Activated CD4-positive, alpha-beta T cell treated with anti-CD3 and anti-CD28 coated beads for 36 hours (primary cell): ENCODE measurements at places on chromosomes 7 and 10. TPM values are rescaled to one million over a fixed set of nuclear protein-coding genes. Genes with fewer than 3 reads are reported as not detected.

GRCh38 chr7:101333912-101334311 lies 12.3 kb upstream of the IFT22 start:
- no peak for DNase-seq
- no peaks in the 10 kb centered on the region for H3K4me1 ChIP-seq
- H3K27ac ChIP-seq: no peak overlapping the region
- H3K36me3 ChIP-seq: no peaks in the 10 kb centered on the region
- H3K27me3 ChIP-seq: peaks cover 8% of the 10 kb centered on the region
- no peak overlapping the region for H3K4me3 ChIP-seq

GRCh38 chr10:119421891-119422681 lies 120.4 kb downstream of the RGS10 start:
- H3K4me3 ChIP-seq: no peak overlapping the region
- H3K4me1 ChIP-seq: no peaks in the 10 kb centered on the region
- DNase-seq: no peak
- H3K27ac ChIP-seq: no peak overlapping the region
- peaks cover 5% of the 10 kb centered on the region for H3K36me3 ChIP-seq

DNA sequence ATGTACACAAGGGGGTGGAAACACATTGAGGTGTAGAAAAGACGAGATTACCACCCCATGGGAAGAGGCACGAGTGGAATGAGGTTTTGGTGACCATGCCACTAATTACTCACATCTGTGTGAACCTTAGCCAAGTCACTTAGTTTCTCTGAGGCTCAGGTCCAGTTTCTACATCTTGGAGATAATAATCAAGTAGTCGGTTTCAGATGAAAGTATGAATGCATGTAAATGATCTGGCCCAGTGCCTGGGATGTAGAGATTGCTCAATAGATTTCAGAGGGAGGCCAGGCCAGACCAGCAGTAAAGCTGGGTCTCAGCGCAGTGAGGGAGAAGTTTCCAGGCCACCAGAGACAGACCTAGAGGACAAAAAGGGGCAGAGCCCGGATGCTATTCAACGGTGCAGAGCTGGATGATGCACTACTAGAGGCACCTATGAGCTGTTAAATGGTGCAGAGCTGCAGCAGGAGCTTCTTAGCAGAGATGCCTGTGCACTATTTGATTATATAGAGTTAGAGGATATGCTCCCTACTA lies 725.1 kb downstream of the GRID1 start:
- no peaks in the 10 kb centered on the region for H3K4me1 ChIP-seq
- no peak overlapping the region for H3K4me3 ChIP-seq
- no peak overlapping the region for H3K27ac ChIP-seq
- DNase-seq: no peak

GRCh38 chr7:158428837-158429753 lies 158.5 kb downstream of the PTPRN2 start:
- no peak overlapping the region for H3K27ac ChIP-seq
- no peaks in the 10 kb centered on the region for H3K36me3 ChIP-seq
- H3K4me1 ChIP-seq: peaks cover 2% of the 10 kb centered on the region
- no peak overlapping the region for H3K4me3 ChIP-seq
- DNase-seq: no peak

GRCh38 chr7:46407125-46407524 lies 486.1 kb upstream of the IGFBP3 start:
- H3K27ac ChIP-seq: no peak overlapping the region
- no peaks in the 10 kb centered on the region for H3K27me3 ChIP-seq
- no peak overlapping the region for H3K4me3 ChIP-seq
- DNase-seq: no peak
- no peaks in the 10 kb centered on the region for H3K4me1 ChIP-seq
- no peaks in the 10 kb centered on the region for H3K36me3 ChIP-seq

DNA sequence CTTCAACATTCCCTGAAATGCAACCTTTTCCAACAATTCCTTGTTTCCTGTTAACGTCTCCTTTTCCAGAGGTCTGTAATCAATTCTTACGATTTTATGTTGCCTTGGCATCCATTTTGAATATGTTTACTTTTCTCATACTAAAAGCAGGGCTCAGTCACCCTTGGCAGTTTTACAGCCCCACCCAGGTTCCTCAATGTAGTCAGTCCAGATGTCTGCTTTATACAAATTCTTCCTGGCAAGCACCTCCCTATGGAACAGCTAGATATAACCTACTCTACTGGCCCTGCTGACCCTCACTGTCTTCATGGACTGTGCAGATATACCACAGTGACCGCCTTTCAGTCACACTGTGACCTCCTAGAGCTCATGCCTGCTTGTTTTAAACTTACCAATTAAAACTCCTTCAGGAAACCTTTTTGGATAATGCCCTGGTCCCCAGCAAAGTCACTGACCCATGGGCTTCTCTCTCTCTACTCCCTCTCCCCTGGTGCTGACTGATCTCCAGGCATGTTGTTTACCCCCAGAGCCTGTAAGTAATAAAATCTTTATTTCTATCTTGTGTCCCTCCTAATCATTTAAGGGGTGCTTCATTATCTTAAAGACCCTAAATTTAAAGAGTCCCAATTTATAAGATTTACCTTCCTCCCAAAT lies 147.1 kb upstream of the STEAP1 start:
- H3K4me1 ChIP-seq: no peaks in the 10 kb centered on the region
- no peak overlapping the region for H3K4me3 ChIP-seq
- H3K27me3 ChIP-seq: no peaks in the 10 kb centered on the region
- H3K27ac ChIP-seq: no peak overlapping the region

DNA sequence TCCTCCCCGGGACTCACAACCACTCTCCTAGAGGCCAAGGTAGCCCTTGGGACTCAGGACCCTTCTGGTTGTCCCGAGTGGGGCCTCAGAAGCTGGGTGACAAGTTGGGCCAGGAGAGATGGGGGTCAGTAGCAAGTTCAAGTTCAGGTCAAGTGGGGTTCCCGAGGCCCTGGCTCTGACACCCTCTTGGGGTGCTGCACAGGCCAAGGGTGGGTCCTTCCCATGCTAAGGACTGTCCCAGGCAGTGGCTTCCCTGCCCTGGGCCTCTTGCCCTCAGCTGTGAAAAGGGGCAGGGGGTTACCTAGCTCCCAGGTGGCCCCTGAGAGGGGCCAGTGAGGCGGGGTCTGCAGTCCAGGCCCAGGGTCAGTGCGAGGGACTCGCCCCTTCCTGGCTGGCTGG lies 115.4 kb upstream of the TNRC18 start:
- no peak for DNase-seq
- H3K36me3 ChIP-seq: no peaks in the 10 kb centered on the region
- H3K4me3 ChIP-seq: no peak overlapping the region
- H3K27me3 ChIP-seq: no peaks in the 10 kb centered on the region
- H3K27ac ChIP-seq: no peak overlapping the region
- H3K4me1 ChIP-seq: peaks cover 13% of the 10 kb centered on the region

GRCh38 chr7:39360766-39361165 lies 205.4 kb upstream of the YAE1 start:
- peaks cover 4% of the 10 kb centered on the region for H3K4me1 ChIP-seq
- no peak overlapping the region for H3K4me3 ChIP-seq
- no peak for DNase-seq
- H3K27ac ChIP-seq: no peak overlapping the region
- H3K36me3 ChIP-seq: no peaks in the 10 kb centered on the region
- peaks cover 9% of the 10 kb centered on the region for H3K27me3 ChIP-seq

DNA sequence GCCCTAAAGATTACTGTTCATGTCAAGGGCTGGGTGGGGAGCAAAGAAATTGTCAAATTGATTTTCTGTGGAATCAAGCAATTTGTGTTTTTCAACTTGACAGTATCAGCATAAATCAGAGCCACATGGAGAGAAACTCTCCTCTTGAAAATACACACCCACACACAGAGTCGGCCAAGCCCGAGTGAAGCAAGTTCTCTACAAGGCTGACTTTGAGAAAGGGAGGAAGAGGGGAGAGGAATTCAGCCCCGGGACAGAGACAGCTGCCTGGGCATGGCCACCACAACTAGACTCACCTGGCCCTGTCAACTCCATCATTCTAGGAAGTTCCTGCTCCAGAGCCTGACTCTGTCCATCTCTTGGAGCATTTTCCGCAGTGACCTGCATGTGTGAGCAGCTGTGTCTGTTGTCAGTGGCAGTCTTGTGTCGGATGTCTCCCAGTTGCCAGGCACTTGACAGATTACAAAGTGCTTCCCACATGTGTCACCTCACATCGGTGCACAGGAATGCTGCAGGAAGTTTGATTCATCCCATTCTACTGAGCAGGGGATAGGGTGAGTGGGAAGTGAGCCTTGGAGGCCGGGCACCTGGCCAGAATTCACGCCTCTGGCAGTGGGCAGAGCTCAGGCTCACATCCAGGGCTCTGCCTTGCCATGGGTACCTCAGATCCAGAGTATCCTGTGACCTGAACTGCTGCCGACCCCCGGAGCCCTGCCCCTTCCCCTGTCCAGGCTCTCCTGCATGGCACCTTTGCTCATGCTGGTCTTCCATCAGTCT lies 37.9 kb downstream of the ADAM12 start:
- H3K36me3 ChIP-seq: no peaks in the 10 kb centered on the region
- no peak overlapping the region for H3K27ac ChIP-seq

- DNase-seq: peak; percentile 43
- peaks cover 15% of the 10 kb centered on the region for H3K4me1 ChIP-seq
- peak within 1 kb of the TSS; percentile 70 for H3K4me3 ChIP-seq
Observed at GRCh38 chr7:29563590-29564495, at the start of gene PRR15. PRR15 (plus strand) TSS chr7:29563835; CDS start chr7:29566330, 2,495 bp downstream.

GRCh38 chr10:106392778-106393177 lies 771.7 kb downstream of the SORCS1 start:
- H3K36me3 ChIP-seq: no peaks in the 10 kb centered on the region
- H3K4me3 ChIP-seq: no peak overlapping the region

GRCh38 chr10:95374597-95375209 lies 83.9 kb upstream of the PDLIM1 start:
- DNase-seq: peak; percentile 87
- H3K4me1 ChIP-seq: no peaks in the 10 kb centered on the region
- H3K27ac ChIP-seq: no peak overlapping the region
- H3K4me3 ChIP-seq: no peak overlapping the region

GRCh38 chr10:28811639-28812349 lies 134.5 kb downstream of the BAMBI start:
- DNase-seq: no peak
- H3K4me1 ChIP-seq: peaks cover 3% of the 10 kb centered on the region

- H3K27ac ChIP-seq: peak overlapping the region; percentile 53
- H3K4me3 ChIP-seq: no peak overlapping the region
- no peak for DNase-seq
Observed at GRCh38 chr10:110373059-110373458, 68.3 kb upstream of the SMNDC1 start.

GRCh38 chr7:18019555-18019954 lies 8.1 kb downstream of the PRPS1L1 start:
- no peaks in the 10 kb centered on the region for H3K36me3 ChIP-seq
- no peak overlapping the region for H3K4me3 ChIP-seq
- H3K27ac ChIP-seq: no peak overlapping the region

DNA sequence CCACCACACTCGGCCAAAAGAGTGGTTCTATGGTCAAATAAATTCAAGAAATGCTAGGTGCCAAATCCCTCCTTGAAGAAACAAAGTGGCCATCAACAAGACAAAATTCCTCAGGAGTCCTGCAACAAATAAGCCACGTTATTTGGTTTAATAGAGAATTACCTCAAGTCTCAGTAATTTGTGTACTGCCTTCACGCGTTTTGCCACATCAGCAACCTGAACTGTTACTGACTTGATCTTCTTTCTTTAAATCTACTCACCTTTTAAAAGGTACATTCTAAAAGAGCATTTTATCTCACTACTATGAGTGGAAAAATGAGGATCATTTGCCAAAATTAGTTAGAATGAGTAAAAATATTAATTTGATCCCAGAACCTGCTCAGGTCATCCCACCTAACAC lies 34.6 kb upstream of the LCOR start:
- H3K27me3 ChIP-seq: peaks cover 6% of the 10 kb centered on the region
- no peaks in the 10 kb centered on the region for H3K36me3 ChIP-seq
- no peak overlapping the region for H3K27ac ChIP-seq
- no peak for DNase-seq

- H3K27ac ChIP-seq: no peak overlapping the region
- H3K36me3 ChIP-seq: no peaks in the 10 kb centered on the region
Observed at GRCh38 chr10:96613576-96613975, 26.8 kb upstream of the TM9SF3 start.

GRCh38 chr7:84939888-84940287 lies 247.0 kb downstream of the SEMA3D start:
- no peaks in the 10 kb centered on the region for H3K4me1 ChIP-seq
- H3K27me3 ChIP-seq: no peaks in the 10 kb centered on the region
- H3K36me3 ChIP-seq: no peaks in the 10 kb centered on the region

GRCh38 chr10:112296908-112297331 lies 13.7 kb downstream of the TECTB start:
- peaks cover 10% of the 10 kb centered on the region for H3K27me3 ChIP-seq
- no peak overlapping the region for H3K27ac ChIP-seq
- no peak for DNase-seq
- no peaks in the 10 kb centered on the region for H3K36me3 ChIP-seq
- no peaks in the 10 kb centered on the region for H3K4me1 ChIP-seq

DNA sequence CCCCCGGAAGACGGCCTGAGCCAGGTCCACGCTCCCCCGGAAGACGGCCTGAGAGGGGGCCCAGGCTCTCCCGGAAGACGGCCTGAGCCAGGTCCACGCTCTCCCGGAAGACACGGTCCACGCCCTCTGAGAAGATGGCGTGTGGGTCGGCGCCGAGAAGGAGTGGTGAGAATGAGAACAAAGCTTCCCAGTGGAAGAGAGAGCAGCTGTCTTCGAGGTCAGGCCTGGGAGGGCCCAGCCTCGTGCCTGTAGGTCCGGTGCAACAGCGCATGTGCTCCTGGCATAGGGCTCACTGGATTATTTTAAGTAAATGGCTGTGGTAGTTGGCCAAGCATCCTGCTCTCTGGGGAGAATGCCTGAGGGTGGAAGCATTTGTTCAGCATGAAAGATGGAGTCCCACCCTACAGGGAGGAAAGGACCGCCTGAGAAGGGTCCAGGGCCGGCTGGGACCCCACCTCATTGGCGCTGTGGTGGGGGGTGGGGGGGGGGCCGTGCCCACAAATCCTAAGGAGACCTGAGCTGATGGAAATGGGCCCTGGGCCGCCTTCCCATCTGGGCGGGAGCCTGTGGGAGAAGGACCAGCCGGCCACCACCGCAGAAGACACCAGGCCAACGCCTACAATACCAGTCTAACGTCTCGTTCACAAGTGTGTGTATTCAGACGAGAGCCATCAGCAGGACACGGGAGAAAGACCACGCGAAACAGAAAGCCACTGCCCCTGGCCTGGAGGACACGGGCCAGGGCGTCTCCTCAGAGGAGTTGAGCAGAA lies 210.0 kb downstream of the WDR37 start:
- H3K27ac ChIP-seq: no peak overlapping the region
- H3K27me3 ChIP-seq: no peaks in the 10 kb centered on the region
- no peak for DNase-seq
- H3K36me3 ChIP-seq: no peaks in the 10 kb centered on the region
- H3K4me3 ChIP-seq: no peak overlapping the region
- H3K4me1 ChIP-seq: no peaks in the 10 kb centered on the region

- peaks cover 15% of the 10 kb centered on the region for H3K4me1 ChIP-seq
- no peak overlapping the region for H3K27ac ChIP-seq
- H3K27me3 ChIP-seq: no peaks in the 10 kb centered on the region
- DNase-seq: peak; percentile 56
- no peak overlapping the region for H3K4me3 ChIP-seq
- H3K36me3 ChIP-seq: peaks cover 30% of the 10 kb centered on the region
Observed at GRCh38 chr10:104028146-104028545, 57.5 kb downstream of the COL17A1 start.

Gene PDK4
- not detected for total RNA-seq

Gene CPA4
- not detected for total RNA-seq

Gene FGL2
- 0.16 TPM for total RNA-seq

Gene CSGALNACT2
- 19.5 TPM for total RNA-seq

Gene ADAM22
- 1.1 TPM for total RNA-seq

Gene AKR1C3
- total RNA-seq: 0.19 TPM
